ENCODE measurements at places on chromosomes 12 and 14. TPM values are rescaled to one million over a fixed set of nuclear protein-coding genes. Genes with fewer than 3 reads are reported as not detected.

C12orf50 gene
- total RNA-seq, result not detected

SPTLC2 gene
- total RNA-seq, result 20.4 TPM

GPRC5A gene
- total RNA-seq, result 1.0 TPM

KRT85 gene
- 0.52 TPM for total RNA-seq

PKP2 gene
- total RNA-seq, result 5.2 TPM

GLIPR1L2 gene
- total RNA-seq, result not detected

POTEM gene
- not detected for total RNA-seq

KLRB1 gene
- 0.52 TPM for total RNA-seq

OR6C76 gene
- not detected for total RNA-seq

GOLGA5 gene
- total RNA-seq, result 26.6 TPM

SERPINA10 gene
- total RNA-seq, result not detected

COX8C gene
- total RNA-seq, result not detected

RPGRIP1 gene
- not detected for total RNA-seq

PHETA1 gene
- 2.6 TPM for total RNA-seq

SNRNP35 gene
- total RNA-seq, result 15.7 TPM

UNC79 gene
- under 0.01 TPM for total RNA-seq
